ENCODE measurements at places on chromosomes 6 and 20.
A peak's percentile ranks its signal among the peaks of the same experiment; 100 is the strongest.

GRCh38 chr6:56866917-56867522 is 87.9 kb upstream of the BEND6 start:
- no peak for DNase-seq

GRCh38 chr6:135647521-135647920 is 150.0 kb upstream of the AHI1 start:
- DNase-seq, result peak; percentile 18

- DNase-seq, result no peak
Observed at GRCh38 chr6:14951704-14952103, 294.2 kb upstream of the JARID2 start.

DNA sequence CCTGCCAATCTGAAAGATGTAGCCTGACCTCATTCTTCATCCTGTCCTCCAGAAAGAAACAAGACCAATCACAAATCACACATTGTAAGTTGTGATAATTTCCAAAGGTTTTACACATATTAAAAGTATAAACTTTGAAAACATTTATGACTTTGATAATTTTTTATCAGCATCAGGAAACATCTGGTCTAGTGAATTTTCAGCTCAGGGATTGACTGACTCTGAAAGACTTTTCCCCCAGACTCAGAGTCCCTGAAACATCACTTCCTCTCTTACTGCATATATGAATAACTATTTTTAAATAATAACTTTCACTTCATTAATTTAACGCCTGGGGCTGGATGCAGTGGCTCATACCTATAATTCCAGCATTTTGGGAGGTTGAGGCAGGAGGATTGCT is 48.5 kb upstream of the SSTR4 start:
- DNase-seq, result no peak

DNA sequence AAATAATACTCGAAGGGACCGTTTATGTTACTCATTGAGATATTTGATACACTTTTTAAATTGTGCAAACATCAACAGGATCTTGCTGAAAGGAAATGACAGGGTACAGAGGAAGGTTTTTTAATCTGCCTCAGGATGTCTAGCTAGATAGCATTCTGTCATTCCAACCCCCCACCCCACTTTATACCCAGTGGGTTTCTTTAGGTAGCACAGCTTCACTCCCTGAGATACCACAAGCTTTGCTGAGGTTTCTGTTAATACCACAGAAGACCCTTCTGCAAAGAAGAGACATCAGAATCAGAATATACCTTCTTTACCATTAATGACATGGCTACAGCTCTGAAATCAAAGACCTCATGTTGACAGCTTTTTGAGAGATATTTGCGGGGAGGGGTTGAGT is 1.3 kb downstream of the PHACTR2 start:
- DNase-seq, result no peak

DNA sequence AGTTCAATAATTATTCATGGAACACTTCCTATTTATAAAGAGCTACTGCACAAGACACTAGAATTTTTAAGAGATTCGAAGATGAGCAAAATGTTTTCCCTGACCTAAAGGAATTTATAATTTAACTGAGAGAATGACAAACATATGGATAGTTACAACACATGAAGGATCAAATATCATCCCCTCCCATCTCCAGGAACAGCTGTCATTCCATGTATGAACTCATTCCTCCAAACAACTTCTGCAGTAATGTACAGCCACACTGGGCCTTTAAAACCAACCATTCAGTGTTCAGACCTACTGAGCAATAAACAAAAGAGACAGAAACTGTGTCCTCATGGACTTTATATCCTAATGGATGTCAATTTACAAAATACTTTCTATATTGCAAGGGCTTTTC is 87.8 kb downstream of the KIF16B start:
- DNase-seq, result no peak

GRCh38 chr6:36360241-36361054 is 23.8 kb upstream of the BNIP5 start:
- DNase-seq, result peak; percentile 48

GRCh38 chr6:70709826-70710225 is 42.1 kb downstream of the SMAP1 start:
- no peak for DNase-seq

GRCh38 chr6:126267626-126268025 is 72.3 kb upstream of the CENPW start:
- DNase-seq, result no peak

- DNase-seq, result no peak
Observed at GRCh38 chr20:47421076-47421475, 64.6 kb upstream of the ZMYND8 start.

- DNase-seq, result no peak
Observed at GRCh38 chr20:7496394-7496991, 443.8 kb downstream of the HAO1 start.

DNA sequence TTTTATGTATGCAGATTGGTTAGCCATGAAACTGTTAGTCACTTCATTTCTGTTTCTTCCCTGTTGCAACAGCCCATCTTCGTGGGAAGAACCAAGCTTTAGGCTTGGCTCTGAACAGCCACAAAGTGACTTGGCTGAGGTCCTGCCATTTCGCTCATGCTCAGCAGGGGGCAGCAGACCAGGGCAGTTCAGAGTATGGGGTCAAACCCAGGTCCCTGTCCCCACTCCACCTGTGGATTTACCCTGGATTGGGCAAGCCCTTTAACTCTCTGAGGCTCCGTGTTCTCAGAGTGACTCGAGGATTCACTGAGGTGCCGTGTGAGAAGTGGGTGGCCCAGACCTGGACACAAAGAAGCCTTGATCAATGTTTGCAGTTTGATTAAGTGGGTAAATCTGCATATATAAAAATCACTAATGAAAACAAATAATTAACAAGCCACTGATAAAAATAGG is 19.8 kb upstream of the MAP1LC3A start:
- DNase-seq, result peak; percentile 50

GRCh38 chr6:145668844-145669243 is 66.5 kb downstream of the EPM2A start:
- DNase-seq, result no peak

GRCh38 chr6:149913085-149913484 is 9.8 kb downstream of the RAET1G start:
- no peak for DNase-seq

- no peak for DNase-seq
Observed at GRCh38 chr20:1671891-1672669, 14.5 kb upstream of the SIRPG start.

DNA sequence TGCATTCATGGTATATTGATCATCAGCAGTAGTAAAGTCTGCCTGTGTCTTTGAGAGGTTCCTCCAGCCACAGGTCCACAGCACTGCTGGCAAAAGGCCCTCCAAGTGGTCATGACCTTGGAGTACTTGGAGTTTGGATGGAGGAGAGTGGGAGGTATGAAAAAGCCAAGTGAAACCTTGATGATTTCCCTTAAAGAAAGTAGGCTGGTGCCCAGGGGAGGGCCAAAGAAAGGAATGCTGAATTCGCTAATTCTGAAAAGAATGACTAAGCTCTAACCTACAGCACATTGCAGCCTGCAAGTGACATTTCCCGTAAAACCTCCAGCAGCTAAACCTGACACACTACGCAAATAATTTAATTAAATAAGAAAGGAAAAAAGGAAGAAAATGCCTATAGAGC is 223.4 kb upstream of the TAB2 start:
- no peak for DNase-seq

GRCh38 chr6:20205722-20206161 is 6.5 kb downstream of the MBOAT1 start:
- DNase-seq, result no peak

DNA sequence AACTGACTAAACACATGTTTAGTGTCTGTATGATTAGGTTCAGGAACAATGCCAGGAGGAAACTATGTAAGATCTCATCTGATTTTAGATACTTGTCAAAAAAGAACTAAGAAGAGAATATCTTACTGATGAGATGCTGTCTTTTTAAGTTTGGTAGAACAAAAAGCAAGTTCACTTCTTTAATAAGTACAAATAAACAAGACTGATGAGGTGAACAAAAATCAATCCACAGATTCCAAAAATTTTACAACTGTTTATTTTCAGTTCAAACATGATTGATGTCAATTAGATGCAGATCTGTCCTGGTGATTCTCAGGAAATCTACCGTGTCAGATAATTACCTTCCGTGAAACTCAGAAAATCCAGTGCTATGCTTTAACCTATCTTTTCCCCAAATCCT is 24.9 kb downstream of the EPHA7 start:
- DNase-seq, result no peak

DNA sequence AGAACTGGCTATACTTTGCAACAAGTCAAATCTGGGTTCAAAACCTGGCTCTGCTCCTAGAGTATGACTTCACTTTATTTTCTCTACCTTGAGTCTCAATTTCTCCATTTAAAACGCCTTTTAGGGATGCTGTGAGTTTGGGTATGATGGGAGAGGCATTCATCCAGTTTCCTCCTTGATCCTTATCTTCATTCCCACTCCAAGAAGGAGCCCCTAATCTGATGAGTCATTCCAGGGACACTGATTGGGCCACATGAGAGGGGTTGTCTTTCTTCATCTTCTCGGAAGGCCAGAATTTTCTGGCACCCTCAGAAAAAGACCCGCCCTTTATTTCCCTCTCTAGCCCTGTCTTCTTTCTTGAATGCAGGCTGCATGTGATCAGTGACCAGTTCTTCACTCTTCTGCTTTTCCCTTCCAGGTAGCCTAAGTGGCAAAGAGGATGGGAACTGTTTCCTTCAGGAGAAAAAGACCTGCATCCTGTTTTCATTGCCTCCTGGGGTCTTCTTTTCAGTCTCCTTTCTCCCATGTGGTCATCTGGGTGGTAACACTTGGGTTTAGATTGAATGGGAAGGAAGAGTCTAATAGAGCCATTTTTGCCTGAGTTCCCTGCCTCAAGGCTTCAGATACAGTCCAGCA is 32.1 kb upstream of the PNRC1 start:
- DNase-seq, result no peak

DNA sequence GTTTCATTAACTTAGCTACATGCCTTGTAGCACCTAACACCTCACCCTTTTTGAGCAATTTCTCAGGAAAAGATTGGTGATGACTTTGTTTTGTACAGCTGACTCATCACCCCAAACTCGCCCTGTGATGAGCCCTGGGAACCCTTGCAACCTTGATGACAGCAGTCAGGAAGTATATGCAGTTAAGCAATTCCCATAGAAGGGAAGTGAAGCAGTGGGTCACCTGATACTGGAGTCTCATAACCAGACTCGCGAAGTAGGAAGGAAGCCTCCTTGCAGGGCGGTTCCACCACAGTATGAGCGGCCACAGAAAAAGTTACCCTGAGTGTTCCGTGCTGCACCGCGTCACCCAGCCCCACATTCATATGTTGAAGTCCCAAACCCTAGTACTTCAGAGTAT is 82.0 kb upstream of the EDN1 start:
- no peak for DNase-seq

DNA sequence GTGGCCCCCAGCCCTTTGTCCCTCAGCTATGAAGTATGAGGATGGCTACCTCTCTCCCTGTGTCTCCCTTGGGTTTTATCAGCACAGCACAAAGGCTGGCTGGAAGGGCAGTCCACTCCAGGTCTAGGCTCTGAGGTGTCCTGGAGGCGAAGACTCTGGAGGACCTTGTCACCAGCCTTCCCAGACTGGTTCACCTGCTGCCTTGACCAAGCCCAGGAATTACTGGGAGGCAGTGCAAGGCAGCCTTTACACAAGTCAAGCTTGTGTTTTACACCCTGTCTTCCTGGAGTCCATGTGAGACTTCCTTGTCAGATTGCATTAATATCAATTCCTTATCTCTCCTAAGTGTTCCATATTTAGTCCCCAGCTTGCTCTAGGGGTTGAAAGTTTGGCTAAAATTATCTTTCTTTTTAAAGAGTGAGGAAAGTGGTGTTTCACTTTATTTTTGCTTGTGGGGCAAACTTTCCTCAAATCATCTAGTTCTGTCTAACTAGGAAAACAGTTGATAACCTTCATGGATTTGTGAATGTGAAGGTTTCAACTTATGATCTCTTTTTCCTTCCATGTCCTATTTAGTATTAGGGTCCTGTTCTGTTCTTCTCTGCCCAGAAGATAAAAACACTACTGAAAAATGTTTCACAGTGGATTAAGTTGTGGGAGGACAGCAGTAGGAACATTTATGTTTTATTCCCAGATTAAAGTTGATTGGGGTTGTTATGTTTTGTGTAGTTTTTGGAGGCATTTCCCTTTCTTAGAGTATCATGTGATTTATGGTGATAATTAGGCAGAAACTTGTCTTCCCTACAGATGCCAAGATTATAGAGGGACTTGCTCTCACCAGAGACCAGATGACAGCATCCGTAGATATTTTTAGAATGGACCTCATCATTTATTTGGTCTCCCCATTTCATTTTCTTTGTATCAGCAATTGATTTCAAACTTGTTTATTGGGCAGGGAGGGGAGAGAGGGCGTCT is 114.8 kb downstream of the FOXO3 start:
- no peak for DNase-seq

- no peak for DNase-seq
Observed at GRCh38 chr6:1402868-1403267, 13.5 kb downstream of the FOXF2 start.

- DNase-seq, result no peak
Observed at GRCh38 chr20:56595746-56596475, 33.2 kb upstream of the TFAP2C start.

GRCh38 chr6:122530440-122531046 is 58.9 kb upstream of the SERINC1 start:
- peak; percentile 9 for DNase-seq

GRCh38 chr6:41161380-41161779 is 1.5 kb downstream of the TREM2 start:
- no peak for DNase-seq

DNA sequence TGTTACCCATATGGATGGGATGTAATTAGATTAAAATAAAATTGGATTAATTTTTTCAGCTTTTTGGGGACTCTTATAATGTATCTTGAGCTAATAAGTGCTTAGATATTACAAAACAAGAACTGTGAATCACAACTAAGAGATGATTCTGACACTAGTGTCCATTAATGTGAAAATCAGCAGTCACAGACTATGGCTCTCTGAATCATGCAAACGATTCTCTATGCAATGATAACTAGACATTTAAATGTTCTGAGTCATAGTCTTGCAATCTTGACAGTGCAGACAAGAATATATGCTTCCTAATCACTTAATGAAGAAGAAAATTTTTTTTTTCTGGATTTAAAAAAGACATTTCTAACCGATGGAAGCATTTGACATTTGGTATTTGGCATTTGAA is 82.2 kb upstream of the OPRM1 start:
- no peak for DNase-seq

DNA sequence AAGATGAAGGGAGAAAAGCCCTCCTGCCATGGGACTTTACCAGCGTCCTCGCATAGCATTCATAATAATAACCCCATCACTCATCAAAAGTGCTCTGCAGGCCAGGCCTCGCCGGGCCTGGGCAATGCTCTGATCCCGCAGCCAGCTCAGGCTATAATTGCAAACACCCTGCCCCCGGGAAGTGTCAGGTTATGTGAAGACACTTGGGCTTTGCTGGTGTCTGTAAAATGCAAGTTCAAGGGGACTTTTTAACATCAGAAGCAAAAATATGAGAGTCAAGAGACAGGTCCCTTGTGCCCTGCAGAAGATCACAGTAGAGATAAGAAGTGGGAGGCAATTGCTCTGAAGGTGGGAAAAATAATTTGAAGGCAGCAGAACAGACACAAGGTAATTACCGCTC is 381.0 kb downstream of the MAFB start:
- no peak for DNase-seq
